ENCODE measurements at places on chromosomes 7 and 10. TPM values are rescaled to one million over a fixed set of nuclear protein-coding genes. Genes with fewer than 3 reads are reported as not detected.
A peak's percentile ranks its signal among the peaks of the same experiment; 100 is the strongest.

DNA sequence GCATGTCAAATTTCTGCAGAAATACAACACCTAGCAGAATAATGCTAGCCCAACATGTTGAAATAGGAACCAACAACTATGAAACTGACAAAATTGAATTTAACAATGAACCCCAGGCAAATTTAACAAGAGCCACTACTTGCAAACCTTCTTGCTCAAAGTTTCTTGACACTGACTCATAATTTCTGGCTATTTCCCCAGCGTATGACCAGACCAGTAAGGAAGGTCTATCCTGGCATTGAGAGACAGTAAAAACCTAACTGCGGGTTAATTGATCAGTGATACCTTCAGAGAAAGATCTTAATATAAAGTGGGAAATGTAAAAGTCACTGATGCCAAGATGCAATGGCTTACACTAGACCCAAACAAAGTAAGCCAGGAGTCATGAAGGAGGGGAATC, 510.1 kb downstream of the ARL4A start:
- H3K4me3 ChIP-seq, result no peak overlapping the region
- no peaks in the 10 kb centered on the region for H3K36me3 ChIP-seq
- no peaks in the 10 kb centered on the region for H3K4me1 ChIP-seq
- H3K27ac ChIP-seq, result no peak overlapping the region

GRCh38 chr7:16098058-16098457, 323.3 kb downstream of the CRPPA start:
- DNase-seq, result no peak
- H3K27ac ChIP-seq, result no peak overlapping the region
- no peaks in the 10 kb centered on the region for H3K36me3 ChIP-seq
- H3K4me3 ChIP-seq, result no peak overlapping the region
- no peaks in the 10 kb centered on the region for H3K27me3 ChIP-seq

GRCh38 chr7:130875901-130876300, 141.9 kb upstream of the KLF14 start:
- H3K4me1 ChIP-seq, result peaks cover 27% of the 10 kb centered on the region
- H3K4me3 ChIP-seq, result 0 out of 2 replicates have a peak overlapping the region, but pooled peaks have one; percentile 22
- H3K36me3 ChIP-seq, result no peaks in the 10 kb centered on the region
- H3K27ac ChIP-seq, result peak overlapping the region; percentile 80
- H3K27me3 ChIP-seq, result no peaks in the 10 kb centered on the region

DNA sequence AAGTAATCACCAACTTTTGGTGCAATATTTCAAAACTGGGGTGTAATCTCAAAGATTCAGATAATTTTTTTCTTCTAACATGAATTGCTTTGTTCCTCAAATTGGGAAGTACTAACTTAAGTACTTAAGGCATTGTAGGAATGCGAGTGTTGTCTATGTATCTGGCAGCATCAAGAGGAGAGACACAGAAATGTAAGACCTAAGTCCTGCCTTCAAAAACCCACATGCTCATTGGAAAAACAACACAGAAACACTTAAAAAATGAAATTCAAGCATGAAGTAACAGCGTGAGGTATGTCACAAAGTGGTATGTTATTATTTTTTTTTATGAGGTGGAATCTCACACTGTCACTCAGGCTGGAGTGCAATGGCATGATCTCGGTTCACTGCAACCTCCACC, 288.5 kb downstream of the ZEB1 start:
- H3K36me3 ChIP-seq, result no peaks in the 10 kb centered on the region
- DNase-seq, result no peak
- H3K4me3 ChIP-seq, result no peak overlapping the region
- H3K27me3 ChIP-seq, result no peaks in the 10 kb centered on the region
- H3K27ac ChIP-seq, result no peak overlapping the region
- H3K4me1 ChIP-seq, result peaks cover 10% of the 10 kb centered on the region

GRCh38 chr10:72133517-72133916, 45.2 kb upstream of the SPOCK2 start:
- H3K4me3 ChIP-seq, result no peak overlapping the region
- DNase-seq, result no peak
- no peak overlapping the region for H3K27ac ChIP-seq
- H3K36me3 ChIP-seq, result no peaks in the 10 kb centered on the region

DNA sequence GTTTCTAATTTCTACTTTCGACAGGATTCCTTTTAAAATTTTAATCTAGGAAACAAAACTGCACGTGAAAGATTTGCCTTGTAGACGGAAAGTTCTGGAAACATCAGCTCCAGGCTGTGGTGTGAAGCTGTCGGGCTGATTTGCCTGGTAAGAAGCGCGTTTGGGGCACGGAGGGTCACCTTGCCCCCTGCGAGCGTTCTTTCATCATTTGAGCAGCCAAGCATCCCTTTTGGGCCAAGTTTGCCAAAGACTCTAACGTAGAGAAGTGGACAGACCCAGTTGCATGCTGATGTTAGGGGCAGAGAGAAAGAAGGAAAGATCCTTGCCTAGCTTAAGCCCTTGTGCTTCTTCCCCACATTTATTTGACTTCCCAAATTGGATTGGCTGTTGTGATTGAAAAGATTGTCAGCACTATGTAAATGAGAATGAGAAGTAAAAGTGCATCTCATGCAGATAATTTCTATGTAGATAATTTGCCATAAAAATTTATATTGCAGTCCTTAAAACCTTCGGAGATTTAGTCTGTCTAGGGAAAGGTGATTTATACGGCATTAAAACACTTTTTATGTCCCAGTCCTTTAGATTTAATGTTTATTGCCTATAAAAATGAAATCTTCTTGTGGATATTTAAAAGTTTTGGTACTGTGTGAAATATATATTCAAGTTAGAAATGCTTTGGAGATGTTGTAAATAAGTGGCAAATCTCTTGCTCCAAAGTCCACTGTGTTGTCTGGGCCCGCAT, 76.1 kb downstream of the CUX1 start:
- no peaks in the 10 kb centered on the region for H3K36me3 ChIP-seq
- no peak overlapping the region for H3K4me3 ChIP-seq
- peaks cover 23% of the 10 kb centered on the region for H3K4me1 ChIP-seq
- peak overlapping the region; percentile 21 for H3K27ac ChIP-seq
- no peaks in the 10 kb centered on the region for H3K27me3 ChIP-seq
- DNase-seq, result no peak

- no peak overlapping the region for H3K27ac ChIP-seq
- no peak overlapping the region for H3K4me3 ChIP-seq
- H3K36me3 ChIP-seq, result no peaks in the 10 kb centered on the region
- H3K27me3 ChIP-seq, result no peaks in the 10 kb centered on the region
- H3K4me1 ChIP-seq, result peaks cover 30% of the 10 kb centered on the region
- DNase-seq, result no peak
Measured at GRCh38 chr7:114150689-114151088, 231.9 kb upstream of the PPP1R3A start.

GRCh38 chr10:47438857-47439474, 44.9 kb downstream of the ANXA8 start:
- no peak overlapping the region for H3K4me3 ChIP-seq
- no peaks in the 10 kb centered on the region for H3K36me3 ChIP-seq
- no peak overlapping the region for H3K27ac ChIP-seq
- no peaks in the 10 kb centered on the region for H3K27me3 ChIP-seq
- DNase-seq, result peak; percentile 80

DNA sequence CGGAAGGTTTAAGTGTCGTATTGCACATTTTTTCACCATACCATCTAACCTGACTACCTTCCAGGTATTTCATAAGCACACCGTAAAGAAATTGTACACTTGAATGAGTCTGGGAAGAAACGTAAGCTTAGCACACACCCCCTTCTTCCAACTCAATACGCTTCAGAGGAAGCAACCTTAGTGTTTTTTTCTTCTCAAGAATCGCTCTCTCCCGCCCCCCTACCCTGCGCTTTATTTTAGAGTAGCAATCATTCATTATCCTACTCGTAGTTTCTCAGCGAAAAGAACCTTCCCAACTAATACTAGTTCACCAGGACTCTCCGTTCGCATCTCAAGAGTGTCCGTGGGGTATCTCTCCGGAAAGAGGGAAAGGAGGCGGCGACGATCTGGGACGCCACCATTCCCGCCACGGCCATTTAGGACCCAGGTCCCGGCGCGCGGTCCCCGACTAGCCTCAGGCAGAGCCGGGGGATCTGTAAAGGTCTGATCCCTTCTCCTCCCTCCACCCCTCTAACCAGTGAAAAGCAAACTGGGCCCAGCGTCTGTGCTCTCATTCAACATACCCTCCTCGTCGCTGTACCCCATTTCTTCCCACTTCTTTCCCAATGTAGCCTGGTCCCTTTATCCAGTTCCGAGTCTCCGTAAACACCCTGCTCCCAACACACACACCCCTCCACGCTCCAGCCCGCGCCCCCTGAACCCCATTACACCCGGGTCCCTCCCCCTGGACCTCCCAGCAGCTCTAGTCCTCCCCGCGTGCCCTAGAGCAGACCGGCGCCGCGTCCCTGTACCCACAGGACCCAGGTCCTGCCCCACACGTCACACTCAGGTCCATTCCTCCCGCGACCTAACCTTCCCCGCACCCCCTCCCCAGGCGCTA, 16.0 kb downstream of the MYOZ1 start:
- DNase-seq, result peak; percentile 85
- no peaks in the 10 kb centered on the region for H3K36me3 ChIP-seq
- no peaks in the 10 kb centered on the region for H3K27me3 ChIP-seq

GRCh38 chr10:84811113-84811512, 482.7 kb downstream of the CCSER2 start:
- DNase-seq, result no peak
- H3K36me3 ChIP-seq, result no peaks in the 10 kb centered on the region
- no peak overlapping the region for H3K4me3 ChIP-seq
- H3K4me1 ChIP-seq, result no peaks in the 10 kb centered on the region
- H3K27me3 ChIP-seq, result no peaks in the 10 kb centered on the region

- no peaks in the 10 kb centered on the region for H3K27me3 ChIP-seq
- DNase-seq, result no peak
- H3K4me1 ChIP-seq, result no peaks in the 10 kb centered on the region
- no peaks in the 10 kb centered on the region for H3K36me3 ChIP-seq
- no peak overlapping the region for H3K27ac ChIP-seq
Measured at GRCh38 chr7:164882-165660, 27.3 kb upstream of the FAM20C start.

GRCh38 chr10:86730227-86730626, 26.2 kb upstream of the BMPR1A start:
- H3K4me3 ChIP-seq, result no peak overlapping the region
- no peak for DNase-seq
- no peak overlapping the region for H3K27ac ChIP-seq
- peaks cover 5% of the 10 kb centered on the region for H3K4me1 ChIP-seq
- H3K36me3 ChIP-seq, result no peaks in the 10 kb centered on the region

DNA sequence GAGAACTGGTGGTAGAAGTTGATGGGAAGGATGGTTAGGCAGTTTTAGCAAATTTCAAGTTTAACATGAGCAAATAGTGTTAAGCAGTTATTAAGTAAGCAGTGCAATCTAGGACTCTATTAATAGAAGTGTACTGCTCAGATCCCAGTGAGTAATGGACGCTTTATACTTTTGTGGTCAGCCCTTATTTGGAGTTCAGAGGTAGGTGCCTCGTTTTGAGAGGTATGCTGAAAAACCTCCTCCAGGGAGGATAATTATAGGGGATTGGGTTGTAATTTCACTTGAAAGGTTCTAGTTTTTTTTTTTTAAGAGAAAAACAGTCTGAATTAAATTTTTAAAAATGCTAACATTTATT, 33.5 kb upstream of the CCDC7 start:
- H3K27me3 ChIP-seq, result no peaks in the 10 kb centered on the region
- no peak overlapping the region for H3K4me3 ChIP-seq
- H3K36me3 ChIP-seq, result no peaks in the 10 kb centered on the region
- no peak for DNase-seq
- H3K4me1 ChIP-seq, result no peaks in the 10 kb centered on the region

GRCh38 chr10:132613566-132614348, 76.2 kb downstream of the INPP5A start:
- H3K4me3 ChIP-seq, result no peak overlapping the region
- H3K36me3 ChIP-seq, result no peaks in the 10 kb centered on the region

GRCh38 chr10:119416855-119417254, 125.7 kb downstream of the RGS10 start:
- peak; percentile 88 for DNase-seq
- no peak overlapping the region for H3K4me3 ChIP-seq
- H3K36me3 ChIP-seq, result no peaks in the 10 kb centered on the region
- H3K27ac ChIP-seq, result no peak overlapping the region

- H3K4me3 ChIP-seq, result peak overlapping the region; percentile 95
- no peak for DNase-seq
- no peaks in the 10 kb centered on the region for H3K36me3 ChIP-seq
- H3K27me3 ChIP-seq, result peaks cover 25% of the 10 kb centered on the region
- H3K4me1 ChIP-seq, result peaks cover 11% of the 10 kb centered on the region
Measured at GRCh38 chr7:91942312-91942711, 1.6 kb downstream of the AKAP9 start.

DNA sequence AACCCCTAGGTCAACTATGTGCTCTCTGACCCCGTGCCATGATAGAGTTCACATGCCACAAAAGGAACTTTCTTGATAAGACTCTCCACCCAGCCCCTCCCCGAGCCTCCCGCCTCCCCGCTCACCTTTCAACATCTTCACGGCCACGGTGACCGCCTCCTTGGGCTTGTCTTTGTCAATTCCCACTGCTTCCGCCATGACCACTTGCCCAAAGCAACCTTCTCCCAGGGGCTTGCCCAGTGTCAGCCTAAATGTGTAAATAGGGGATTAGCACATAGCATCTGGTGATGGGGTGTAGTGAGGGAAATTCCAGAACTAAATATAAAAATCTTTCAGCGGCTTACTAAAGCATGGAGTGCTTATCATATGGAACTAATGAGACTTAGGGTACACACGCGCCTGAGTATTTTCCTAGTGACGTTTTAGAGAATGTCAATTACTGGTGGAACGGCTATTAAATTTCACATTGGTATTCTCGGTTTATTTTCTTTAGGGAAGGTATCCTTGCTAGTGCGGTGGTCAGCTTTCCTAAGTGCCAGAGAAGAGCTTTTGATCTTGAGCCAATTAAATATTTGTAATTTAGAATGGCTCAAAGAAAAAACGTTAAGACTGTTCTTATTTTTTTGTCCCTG, 97.4 kb downstream of the FGFR2 start:
- no peak overlapping the region for H3K27ac ChIP-seq
- H3K4me1 ChIP-seq, result no peaks in the 10 kb centered on the region
- DNase-seq, result no peak
- no peaks in the 10 kb centered on the region for H3K27me3 ChIP-seq
- H3K4me3 ChIP-seq, result no peak overlapping the region

DNA sequence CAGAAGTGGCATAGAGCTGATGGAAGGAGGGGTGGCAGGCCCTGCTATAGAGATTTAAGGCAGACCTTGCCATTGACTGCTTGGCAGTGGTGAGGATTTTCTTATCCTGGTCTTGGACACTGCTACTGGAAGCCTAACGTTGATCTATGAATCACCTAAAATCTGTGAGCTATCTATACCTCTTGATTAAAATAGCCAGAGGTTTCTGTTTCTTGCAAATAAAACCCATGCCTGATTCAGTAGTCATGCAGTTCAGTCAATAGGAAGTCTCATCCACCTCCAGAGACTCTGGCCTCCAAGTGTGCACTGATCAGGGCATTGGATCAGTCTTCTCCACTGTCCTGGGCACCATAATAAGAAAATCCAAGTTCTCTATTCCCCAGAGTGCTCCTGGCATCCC, 286.5 kb downstream of the PTEN start:
- no peak for DNase-seq
- H3K27me3 ChIP-seq, result no peaks in the 10 kb centered on the region
- no peak overlapping the region for H3K27ac ChIP-seq
- H3K36me3 ChIP-seq, result no peaks in the 10 kb centered on the region
- H3K4me1 ChIP-seq, result no peaks in the 10 kb centered on the region

- H3K36me3 ChIP-seq, result no peaks in the 10 kb centered on the region
- DNase-seq, result no peak
- H3K27ac ChIP-seq, result no peak overlapping the region
Measured at GRCh38 chr10:89335226-89335625, 7.4 kb downstream of the IFIT3 start.

Gene PDZD7
- total RNA-seq, result 2.3 TPM

Gene PLXDC2
- 19.4 TPM for total RNA-seq

Gene PROSER2
- total RNA-seq, result 5.6 TPM

Gene NRAP
- total RNA-seq, result not detected

Gene TFAM
- total RNA-seq, result 54.2 TPM

Gene GRID1
- total RNA-seq, result 0.82 TPM

Gene NIPSNAP2
- 29.8 TPM for total RNA-seq

Gene GOLGA7B
- total RNA-seq, result 0.14 TPM

Measured in GM23338 (cell line).